ENCODE measurements at places on chromosomes 13 and 19.

DNA sequence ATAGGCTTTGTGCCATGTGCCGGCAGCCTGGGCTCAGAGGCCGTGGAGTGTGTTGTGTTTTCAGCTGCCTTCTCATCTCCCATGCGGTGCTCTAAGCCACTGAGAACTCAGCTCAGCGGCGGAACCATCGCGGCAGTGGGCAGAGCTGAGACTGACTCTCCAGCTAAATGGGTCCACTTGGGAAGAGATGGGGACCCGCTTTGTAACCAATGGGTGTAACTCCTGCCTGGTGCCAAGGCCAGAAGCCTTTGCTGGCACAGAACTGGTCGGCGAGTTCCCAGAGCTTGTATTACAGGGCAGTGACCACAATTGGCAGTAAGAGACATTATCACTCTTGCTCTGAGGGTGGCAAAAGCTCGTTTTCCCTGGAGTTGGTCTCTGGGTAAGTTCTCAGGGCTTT lies 183.0 kb downstream of the STK24 start:
- DNase-seq, result no peak

GRCh38 chr13:41827507-41828213 lies 133.2 kb downstream of the VWA8 start:
- no peak for DNase-seq

DNA sequence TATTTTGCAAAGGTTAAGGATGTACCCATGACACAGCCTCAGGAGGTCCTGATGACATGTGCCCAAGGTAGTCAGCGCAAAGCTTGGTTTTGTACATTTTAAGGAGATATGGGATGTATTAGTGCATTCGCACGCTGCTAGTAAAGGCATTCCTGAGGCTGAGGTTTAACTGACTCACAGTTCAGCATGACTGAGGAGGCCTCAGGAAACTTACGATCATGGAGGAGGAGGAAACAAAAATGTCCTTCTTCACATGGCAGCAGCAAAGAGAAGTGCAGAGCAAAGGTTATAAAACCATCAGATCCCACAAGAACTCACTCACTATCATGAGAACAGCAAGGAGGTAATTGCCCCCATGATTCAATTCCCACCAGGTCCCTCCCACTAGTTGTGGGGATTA lies 1017.4 kb downstream of the EFNB2 start:
- no peak for DNase-seq

DNA sequence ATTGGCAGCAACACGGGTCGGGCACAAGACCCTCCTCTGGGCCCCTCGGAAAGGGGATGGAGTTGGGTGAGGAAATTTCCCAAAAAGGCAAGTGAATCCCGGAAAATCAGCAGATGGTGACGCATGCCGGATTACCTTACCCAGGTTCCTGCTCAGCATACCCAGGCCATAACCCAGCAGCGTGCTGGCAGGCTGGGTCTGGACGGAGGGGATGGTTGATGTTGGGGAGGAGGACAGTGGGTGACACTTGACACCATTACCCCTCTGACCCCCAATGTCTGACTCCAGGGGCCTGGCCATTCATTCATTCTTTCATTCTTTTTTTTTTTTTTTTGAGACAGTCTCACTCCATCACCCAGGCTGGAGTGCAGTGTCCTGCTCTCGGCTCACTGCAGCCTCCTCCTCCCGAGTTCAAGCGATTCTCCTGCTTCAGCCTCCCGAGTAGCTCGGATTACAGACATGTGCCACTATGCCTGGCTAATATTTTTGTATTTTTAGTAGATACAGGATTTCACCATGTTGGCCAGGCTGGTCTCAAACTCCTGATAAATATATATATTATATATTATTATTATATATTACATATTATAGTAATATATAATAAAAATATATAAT lies 799 bp downstream of the PVR start:
- DNase-seq, result no peak

DNA sequence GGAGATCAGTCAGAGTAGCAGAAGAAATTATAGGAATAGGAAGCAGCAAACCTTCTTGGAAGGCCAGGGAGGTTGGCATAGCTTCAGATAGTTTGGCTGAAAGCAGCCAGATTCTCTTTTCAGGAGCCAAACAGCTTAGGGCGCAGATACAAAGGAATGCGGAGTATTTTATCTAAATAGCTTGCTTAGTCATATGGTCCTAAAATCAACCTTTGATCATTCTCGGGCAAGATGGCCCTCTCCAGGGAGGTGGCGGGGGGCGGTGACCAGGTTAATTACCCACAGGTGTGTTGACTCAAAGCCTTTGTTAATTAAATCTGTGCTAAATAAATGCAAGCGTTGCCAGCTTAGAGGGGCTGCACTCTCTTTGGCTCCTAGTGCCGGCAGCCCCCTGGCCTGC lies 12.5 kb upstream of the NCR1 start:
- no peak for DNase-seq

DNA sequence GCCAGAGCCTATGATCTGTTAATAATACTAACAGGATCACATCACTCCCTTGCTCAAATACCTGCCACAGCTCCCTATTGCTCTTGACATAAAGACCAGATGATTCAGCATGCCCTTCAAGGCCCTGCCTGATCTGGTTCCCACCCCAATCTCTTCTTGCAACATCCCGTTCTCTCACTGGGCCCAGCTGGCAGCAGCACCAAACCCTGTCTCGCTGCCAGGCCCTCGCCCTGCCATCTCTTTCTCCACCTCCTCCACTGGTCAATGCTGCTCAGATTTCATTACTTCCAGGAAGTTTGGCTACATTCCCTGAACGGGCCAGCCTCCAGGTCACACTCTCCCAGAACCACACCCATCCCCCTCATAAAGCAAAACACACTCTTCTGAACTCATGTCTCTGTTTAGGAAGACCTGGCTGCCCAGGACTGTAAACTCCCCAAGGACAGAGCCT lies 8.6 kb upstream of the BCAT2 start:
- no peak for DNase-seq

- no peak for DNase-seq
These were observed 19.4 kb downstream of the TSHZ3 start for GRCh38 chr19:31329819-31330218.

- DNase-seq, result no peak
These were observed 12.0 kb upstream of the EMC10 start for GRCh38 chr19:50464348-50464747.

DNA sequence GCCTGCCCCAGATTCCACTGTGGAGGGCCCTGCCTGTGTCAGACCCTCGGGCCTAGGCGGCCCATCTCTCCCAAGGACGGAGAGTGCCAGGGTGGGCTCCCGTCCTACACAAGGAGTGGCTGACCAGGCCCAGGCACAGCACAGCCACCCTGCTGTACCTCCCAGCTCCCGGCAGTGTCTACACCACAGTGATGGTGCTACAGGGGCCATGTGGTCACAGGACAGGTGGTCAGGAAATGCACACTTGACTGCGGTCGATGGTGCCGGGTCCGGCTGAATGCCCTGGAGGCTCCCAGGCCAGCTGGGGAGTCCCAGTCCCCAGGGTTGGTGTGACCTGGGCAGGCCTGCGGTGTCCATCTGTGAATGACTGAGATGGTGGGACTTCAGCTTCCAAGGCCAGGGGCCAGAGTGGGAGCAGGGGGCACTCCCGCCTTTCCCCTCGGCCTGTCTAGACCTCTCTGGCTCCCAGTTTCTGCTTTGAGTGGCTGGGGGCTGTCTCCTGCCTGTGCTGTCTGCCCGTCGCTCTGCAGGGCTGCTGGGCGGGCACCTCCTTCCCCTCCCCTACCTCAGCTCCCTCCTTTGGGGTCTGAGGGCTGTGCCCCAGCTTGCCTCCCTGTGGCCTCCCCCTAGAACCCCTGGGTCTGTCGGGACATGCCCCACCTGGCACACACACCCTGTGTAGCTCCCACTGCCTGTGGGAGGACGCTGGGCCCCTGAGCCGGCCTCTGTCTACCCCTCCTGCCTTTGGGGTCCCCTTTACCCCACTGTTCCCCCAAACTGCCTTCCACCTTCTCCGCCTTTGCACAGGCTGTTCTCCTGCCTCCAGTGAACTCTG lies 12.5 kb downstream of the DDA1 start:
- DNase-seq, result no peak

- DNase-seq, result no peak
These were observed 156.4 kb downstream of the UQCRFS1 start for GRCh38 chr19:29056535-29056934.

DNA sequence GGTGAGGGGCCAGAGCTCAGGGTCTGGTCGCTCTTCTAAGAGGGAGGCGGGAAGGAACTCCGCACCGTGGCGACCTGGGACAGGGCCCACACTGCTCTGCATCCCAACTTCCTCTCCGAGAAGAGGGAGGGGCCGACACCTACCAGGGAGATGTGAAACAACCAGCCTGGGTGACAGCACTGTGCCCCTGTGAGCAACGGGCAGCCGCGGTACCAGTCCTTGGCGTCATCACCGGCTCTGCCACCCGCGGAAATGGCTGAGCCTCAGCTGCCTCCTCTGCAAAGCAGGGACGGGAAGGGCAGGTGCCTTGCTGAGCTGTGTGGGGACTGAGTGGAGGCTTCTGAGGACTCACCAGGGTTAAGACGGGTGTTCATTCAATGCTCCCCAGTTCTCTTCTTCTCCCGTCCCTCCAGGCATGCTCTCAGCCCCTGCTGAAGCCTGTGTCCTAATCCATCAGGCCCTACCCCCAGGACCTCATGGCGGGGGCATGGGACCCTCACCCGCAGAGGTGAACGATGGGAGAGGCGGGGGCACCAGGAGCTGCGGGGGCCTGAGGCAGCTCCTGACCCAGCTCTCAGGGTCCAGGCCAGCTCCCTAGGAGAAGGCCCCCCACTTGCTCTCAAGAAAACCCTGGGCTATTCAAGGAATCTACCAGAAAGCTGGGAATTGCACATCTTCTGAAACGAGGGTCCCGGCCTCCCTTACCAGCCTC lies 9.3 kb downstream of the ZNF787 start:
- peak; percentile 31 for DNase-seq

DNA sequence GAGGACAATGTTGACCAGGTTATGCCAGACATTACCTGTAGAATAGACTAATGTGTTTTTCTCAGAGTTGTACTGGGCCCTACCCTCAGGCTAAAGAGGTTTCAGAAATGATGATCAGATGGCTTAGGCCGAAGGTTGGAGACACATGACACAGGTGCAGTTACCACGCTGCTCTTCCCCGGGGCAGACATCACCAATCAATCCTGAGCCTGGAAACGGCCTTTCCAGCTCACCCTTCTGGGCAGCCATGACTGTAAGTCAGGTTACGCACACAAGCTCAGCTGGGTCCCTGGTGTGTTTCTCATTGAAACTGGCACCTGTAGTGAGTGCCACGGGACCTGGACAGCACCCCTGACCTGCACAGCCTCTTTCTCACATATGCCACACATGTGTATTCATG lies 299.3 kb downstream of the UQCRFS1 start:
- DNase-seq, result no peak

DNA sequence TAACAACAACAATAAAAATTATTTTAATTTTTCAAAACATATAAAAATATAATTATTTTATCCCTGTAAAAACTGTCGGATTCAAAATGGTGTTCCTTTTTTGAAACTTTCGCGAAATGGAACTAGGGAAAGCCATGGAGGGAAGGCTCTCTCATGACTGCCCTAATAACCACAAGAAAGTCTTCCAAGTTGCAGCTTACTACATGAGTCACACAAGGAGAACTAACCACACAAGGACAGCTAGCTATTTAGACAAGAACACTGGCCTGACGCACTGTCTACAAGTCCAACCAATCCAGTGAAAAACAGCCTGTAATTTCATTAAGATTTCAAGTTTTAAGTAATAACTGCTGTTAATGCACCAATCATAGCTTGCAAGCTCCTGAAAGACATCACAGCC lies 319.2 kb upstream of the PCDH9 start:
- no peak for DNase-seq

- DNase-seq, result no peak
These were observed 8.4 kb upstream of the SUPT20H start for GRCh38 chr13:37067874-37068273.

Data from stimulated activated CD8-positive, alpha-beta memory T cell treated with anti-CD3 and anti-CD28 coated beads, Interleukin-2, amount 100 ng/mL, for 1 hour (primary cell).